A673 (cell line): ENCODE measurements at places on chromosomes 2 and 18. TPM values are rescaled to one million over a fixed set of nuclear protein-coding genes. Genes with fewer than 3 reads are reported as not detected.

CCDC148 gene
- total RNA-seq = 0.90 and 0.92 TPM in 2 replicates

VWA3B gene
- total RNA-seq = not detected in 2 replicates

ANKRD30BL gene
- total RNA-seq = 0.97 and 2.2 TPM in 2 replicates

DUSP19 gene
- 5.2 and 6.4 TPM in 2 replicates for total RNA-seq

PXDN gene
- total RNA-seq = 162 and 175 TPM in 2 replicates

DUSP2 gene
- 0.50 and 1.4 TPM in 2 replicates for total RNA-seq

GPAT2 gene
- not detected in 2 replicates for total RNA-seq

ANKRD62 gene
- total RNA-seq = not detected in 2 replicates

KATNAL2 gene
- 10.6 and 15.4 TPM in 2 replicates for total RNA-seq

CLEC4F gene
- 0.67 and 1.1 TPM in 2 replicates for total RNA-seq

PDCD1 gene
- 0.34 and 0.35 TPM in 2 replicates for total RNA-seq

NCKAP5 gene
- total RNA-seq = 26.6 and 33.1 TPM in 2 replicates

DNA sequence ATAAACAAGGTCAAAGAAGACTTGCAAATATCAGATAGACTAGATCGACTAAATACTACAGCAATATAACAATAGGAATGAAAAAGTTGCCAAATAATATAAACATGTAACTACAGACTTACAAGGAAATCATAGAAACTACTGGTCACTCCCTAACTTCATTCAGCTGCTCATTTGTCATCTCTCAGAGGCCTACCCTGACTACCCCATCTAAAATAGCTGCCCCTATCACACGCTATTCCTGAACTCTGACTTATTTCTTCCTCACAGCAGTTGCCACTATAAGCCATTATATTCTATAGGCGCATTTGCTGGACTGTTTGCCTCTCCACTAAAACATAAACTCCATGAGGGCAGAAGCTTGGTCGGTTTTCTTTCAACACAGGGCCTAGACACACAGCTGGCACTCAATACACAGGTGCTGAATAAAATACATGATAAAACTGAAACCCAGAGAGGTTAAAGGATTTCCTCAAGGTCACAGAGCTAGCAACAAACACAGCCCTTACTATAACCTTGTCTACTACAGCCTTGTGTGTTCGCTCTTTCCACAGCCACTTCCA is 1.8 kb downstream of the STRN start:
- DNase-seq = no peak

GRCh38 chr18:47932603-47933002 is 2.1 kb upstream of the SMAD2 start:
- DNase-seq = no peak

GRCh38 chr2:185306119-185306518 is 432.5 kb upstream of the FSIP2 start:
- no peak for DNase-seq

- no peak for DNase-seq
Measured at GRCh38 chr2:15259356-15259756, 301.8 kb downstream of the NBAS start.

GRCh38 chr2:206502729-206503128 is 59.4 kb downstream of the ADAM23 start:
- no peak for DNase-seq

DNA sequence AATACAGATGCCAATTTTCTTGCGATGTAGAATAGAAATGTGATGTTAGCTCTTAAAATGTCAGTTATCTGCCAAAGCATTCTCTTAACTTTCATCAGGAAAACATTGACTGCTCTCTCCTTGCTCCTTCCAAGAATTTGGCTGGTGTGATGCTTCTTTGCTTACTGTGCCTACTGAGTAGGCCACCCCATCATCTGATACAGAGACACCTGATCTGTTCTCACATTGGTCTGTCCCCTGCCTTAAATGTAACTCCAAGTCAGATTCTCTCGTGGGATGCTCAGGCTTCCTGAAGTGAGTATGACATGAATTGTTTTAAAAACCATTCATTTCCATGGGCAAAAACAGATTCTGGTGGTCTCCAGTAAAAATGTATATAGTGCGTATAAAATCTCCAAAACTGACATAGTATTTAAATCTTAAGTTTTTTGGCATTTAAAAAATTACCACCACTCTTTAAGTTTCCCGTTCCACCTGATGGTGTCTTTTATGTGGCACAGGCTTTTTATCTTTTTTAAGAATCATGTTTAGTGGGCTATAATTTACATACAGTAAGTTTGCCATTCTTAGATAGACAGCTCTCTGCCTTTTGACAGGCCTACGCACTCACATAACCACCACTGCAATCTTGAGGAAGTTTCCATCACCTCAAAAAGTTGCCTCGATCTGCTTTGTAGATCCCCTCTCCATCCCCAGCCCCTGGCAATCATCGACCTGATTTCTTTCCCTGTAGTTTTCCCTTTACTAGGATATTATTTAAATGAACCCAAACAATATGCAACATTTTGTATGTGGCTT is 36.6 kb downstream of the UBE2F start:
- no peak for DNase-seq

DNA sequence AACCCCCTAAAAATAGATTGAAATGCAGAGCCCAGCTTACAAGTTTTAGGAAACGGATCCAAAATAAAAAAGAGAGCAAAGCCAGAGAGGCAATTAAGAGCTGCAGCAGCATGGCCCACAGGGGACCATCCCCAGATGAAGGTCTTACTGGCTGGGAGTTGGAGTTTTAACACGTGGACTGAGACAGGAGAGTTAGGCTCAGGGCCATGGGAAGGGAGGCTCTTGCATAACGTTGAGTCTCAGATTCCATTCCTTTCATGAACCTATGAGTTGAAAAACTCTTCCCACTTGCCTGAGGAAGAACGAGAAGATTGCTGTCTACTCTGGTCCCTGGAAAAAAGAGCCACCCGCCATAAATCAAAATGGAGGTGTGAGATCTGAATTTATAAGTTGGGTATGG is 101.8 kb upstream of the NDUFV2 start:
- DNase-seq = no peak

DNA sequence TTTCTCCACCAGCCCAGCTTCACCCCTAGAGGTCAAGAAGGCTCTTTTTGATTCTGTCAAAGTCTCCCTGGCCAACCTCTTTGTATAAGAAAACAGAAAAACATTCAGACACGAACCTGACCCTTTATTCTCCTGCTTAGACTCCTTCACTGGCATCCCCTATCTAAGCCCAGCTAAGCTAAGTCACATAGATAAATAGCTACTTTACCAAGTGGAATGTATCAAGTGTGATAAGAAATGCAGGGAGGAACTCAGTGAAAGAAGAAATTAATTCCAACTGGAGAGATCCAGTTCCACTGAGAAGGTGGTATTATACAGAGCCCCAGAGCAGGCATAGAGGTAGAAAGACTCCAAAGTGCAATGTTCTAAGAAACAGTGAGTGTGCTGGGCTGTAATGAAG is 489.5 kb downstream of the TNS1 start:
- DNase-seq = no peak

DNA sequence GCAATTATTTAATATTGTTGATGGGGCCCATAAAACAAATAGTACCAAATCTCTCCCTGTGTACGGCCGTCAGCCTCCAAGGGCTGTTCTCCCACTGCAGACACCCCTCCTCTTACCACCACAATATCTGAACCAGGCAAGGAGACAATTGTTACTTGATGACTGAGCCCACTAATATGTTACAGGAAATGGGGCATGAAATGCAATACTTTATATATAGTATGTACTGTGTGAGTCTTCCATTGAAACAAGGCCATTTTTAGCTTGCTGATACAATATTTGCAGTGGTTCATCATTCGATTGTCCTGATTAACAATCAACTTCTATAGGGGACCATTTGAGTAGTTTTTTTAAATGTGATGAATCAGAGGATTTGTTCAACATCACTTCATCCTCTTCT is 307.3 kb downstream of the GBX2 start:
- DNase-seq = peak; percentile 60

DNA sequence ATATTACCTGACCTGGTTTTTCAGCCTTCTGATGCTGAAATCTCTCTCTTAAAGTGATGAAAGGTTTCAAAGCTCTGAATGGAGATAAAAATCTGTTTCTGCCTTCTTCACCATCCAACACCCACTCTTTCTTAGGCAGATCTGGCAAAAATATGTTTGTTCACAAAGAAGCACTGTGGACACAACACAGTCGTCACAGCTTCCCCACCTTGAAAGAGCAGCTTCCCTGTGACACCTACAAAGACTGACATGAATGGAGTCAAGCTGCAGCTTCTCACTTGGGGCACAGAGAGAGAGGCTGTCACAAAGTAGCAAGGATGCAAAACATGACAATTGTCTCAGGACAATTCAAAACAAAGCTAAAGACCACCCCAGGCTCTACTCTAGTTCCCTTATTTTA is 86.5 kb downstream of the ICOS start:
- no peak for DNase-seq

DNA sequence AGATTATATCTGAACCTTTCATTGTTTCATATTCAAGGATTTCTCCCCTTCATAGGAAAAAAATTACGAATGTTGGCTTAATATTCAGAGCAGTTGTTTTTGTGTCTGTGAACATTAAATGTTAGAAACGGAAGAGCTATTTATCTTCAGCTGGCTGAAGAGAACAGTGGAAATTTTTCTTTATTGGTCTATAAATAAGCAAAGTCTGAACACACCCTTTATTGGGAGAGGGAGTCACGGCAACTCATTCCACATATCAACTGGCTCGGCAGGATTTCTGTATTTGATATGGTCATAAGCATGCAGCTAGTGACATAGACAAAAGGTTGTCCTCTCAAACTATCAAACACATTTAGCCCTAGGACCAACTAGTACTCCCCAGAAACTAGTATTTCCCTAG is 468.4 kb upstream of the HNRNPA3 start:
- DNase-seq = peak; percentile 39

GRCh38 chr2:84946204-84947009 is 24.6 kb upstream of the KCMF1 start:
- DNase-seq = no peak

GRCh38 chr2:58620093-58620492 is 379.0 kb upstream of the FANCL start:
- no peak for DNase-seq

DNA sequence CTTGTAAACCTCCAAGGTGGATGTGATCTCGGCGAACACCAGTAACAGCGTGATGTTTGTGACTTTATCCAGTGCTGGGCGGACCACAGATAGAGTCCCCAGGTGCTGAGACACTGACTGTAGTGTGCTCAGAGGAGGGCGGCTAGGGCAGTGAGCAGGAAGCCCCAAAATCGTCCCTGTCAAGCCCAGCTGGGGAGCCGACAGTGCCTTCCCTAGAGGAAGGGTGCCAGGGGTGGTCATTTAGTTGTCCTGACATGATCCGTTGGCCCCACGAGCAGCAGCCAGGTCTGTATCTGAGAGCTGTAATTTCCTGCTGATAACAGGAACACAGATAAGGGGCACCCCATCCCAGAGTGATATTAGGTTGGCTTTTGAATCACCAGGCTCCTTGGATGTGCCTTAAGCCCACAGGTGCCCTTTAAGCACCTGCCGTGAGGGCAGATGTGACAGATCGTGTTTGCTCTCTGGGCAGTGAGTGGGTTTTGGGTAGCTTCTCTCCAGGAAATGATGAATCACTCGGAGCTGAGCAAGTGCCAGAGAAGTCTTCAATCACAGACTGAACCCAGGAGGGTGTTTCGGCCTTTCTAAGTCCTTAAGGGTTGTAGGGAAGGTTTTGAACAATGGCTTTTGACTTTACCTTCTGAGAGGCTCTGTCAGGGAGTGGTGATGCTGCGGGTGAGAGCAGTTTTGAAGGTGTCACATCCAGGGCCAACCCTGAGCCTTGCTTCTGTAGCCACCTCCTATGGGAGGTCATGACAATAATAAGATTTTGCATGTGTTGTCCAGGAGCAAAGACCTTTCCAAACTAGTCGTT is 7.7 kb downstream of the LPIN1 start:
- DNase-seq = peak; percentile 29

DNA sequence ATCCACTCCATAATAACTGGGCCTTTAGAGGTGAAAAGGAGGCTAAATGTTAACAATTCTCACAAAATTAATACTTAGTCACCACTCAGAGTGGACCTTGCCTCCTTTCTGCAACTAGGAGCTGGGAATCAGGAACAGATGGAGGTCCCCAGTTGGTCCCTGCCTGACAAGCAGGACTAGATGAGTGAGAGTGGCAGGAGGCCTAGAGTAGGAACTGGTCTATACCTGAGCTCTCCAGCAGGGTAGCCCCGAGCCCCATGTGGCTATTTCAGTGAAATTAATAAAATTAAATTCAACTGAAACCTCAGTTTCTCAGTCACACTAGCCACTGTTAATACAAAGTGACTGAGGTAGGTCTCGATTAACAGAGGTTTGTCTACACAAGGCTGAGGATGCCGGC is 150.5 kb downstream of the MYO5B start:
- no peak for DNase-seq

DNA sequence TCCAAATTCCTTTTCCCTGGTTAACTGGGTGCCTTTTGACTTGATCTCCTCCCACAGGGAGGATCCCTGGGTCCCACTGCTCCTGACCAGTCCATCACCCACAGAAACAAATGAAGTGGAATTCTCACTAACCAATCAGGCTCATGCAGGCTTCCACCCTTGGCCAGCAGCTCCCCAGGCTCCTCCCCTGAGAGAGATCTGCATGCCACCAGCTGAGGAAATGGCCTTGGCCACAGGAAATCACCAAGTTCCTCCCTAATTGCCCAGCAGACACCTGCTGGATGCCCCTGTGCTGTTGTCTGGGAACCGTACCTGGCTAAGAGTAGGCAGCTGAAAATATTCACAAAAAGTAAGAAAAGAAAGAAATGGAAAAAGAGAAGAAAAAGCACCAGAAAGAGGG is 207.4 kb downstream of the NCK2 start:
- no peak for DNase-seq

DNA sequence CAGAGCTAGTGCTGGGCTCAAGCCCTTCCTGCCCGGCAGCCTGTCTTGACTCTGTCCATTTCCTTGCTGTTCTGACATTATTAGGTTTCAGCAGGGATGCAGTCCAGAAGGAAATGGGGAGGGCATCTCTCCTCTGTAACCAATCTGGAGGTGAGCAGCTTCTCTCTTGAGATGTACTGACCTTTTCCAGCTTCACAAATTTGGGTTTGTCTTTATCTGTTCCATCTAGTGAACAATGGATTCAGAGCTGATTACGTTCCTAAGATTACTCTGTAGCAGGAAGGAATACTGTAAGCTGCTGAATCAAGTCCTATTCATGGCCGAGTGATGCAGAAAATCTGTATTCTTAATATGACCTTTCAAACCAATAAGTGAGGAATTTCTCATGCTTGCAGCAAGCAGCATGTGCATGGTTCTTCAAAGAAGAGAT is 11.0 kb downstream of the PLA2R1 start:
- no peak for DNase-seq

- DNase-seq = no peak
Measured at GRCh38 chr2:152367547-152368390, 32.8 kb downstream of the FMNL2 start.

DNA sequence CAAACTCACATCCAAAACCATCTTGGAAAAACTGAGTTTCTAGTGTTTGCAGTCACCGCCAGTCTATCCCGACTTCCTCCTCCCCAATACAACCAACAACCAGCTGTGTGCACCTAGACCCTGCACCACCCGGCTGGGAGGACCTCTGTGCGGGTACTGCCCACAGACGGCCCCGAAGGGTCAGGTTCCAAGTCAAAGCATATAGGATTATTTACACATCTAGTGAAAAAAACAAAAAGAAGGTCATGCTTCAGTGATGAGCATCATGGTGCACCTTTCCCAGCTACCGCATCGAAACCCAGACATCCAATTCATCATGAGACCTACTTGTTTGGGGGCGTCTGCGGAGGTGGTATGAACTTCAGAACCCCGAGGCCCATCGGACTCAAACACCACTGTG is 124.8 kb downstream of the ZNF516 start:
- DNase-seq = no peak
